ENCODE measurements at places on chromosomes 5 and 9. TPM values are rescaled to one million over a fixed set of nuclear protein-coding genes. Genes with fewer than 3 reads are reported as not detected.

GRCh38 chr5:67335426-67335825, 138.8 kb upstream of the CD180 start:
- H3K4me3 ChIP-seq: no peak overlapping the region
- DNase-seq: no peak
- H3K27me3 ChIP-seq: peaks cover 16% of the 10 kb centered on the region
- no peak overlapping the region for H3K27ac ChIP-seq
- no peaks in the 10 kb centered on the region for H3K36me3 ChIP-seq

HAND1 gene
- total RNA-seq: not detected

DNA sequence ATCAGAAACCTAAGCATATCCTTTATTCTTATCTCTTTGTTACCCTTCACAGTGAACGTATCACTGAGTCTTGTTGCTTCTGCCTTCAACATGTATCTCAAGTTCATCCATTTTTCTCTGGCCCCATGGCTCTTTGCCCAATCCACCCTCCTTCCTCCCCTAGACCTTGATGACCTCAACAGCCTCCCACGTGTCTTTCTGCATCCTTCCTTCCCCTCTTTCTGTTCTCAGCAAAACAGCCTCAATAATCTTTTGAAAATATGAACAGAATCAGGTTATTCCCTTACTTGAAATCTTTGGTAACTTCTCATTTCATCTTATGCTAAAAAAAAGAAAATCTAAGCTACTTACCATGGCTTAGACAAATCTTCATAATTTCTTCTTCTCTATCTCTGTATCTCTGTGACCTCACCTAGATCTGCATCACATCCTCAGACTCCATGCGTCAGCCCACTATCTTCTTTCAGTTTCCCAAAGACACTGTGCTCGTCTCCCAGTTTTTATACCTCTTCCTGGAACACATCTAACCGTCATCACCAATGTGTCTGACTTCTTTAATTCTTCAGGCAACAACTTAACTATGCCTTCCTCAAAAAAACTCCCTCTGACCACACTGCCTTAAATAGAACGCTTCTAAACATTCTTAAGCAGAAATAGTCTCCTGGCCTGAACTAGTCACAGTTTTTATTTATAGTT, 208.0 kb downstream of the PARP8 start:
- H3K36me3 ChIP-seq: no peaks in the 10 kb centered on the region
- H3K4me1 ChIP-seq: peaks cover 7% of the 10 kb centered on the region
- peaks cover 12% of the 10 kb centered on the region for H3K27me3 ChIP-seq
- no peak overlapping the region for H3K4me3 ChIP-seq

CDX1 gene
- not detected for total RNA-seq

- DNase-seq: no peak
- no peaks in the 10 kb centered on the region for H3K27me3 ChIP-seq
- no peak overlapping the region for H3K27ac ChIP-seq
- H3K36me3 ChIP-seq: peaks cover 10% of the 10 kb centered on the region
- H3K4me1 ChIP-seq: no peaks in the 10 kb centered on the region
Observed at GRCh38 chr9:137494104-137494544, 35.0 kb upstream of the NSMF start.

PCDHA1 gene
- total RNA-seq: not detected

DNA sequence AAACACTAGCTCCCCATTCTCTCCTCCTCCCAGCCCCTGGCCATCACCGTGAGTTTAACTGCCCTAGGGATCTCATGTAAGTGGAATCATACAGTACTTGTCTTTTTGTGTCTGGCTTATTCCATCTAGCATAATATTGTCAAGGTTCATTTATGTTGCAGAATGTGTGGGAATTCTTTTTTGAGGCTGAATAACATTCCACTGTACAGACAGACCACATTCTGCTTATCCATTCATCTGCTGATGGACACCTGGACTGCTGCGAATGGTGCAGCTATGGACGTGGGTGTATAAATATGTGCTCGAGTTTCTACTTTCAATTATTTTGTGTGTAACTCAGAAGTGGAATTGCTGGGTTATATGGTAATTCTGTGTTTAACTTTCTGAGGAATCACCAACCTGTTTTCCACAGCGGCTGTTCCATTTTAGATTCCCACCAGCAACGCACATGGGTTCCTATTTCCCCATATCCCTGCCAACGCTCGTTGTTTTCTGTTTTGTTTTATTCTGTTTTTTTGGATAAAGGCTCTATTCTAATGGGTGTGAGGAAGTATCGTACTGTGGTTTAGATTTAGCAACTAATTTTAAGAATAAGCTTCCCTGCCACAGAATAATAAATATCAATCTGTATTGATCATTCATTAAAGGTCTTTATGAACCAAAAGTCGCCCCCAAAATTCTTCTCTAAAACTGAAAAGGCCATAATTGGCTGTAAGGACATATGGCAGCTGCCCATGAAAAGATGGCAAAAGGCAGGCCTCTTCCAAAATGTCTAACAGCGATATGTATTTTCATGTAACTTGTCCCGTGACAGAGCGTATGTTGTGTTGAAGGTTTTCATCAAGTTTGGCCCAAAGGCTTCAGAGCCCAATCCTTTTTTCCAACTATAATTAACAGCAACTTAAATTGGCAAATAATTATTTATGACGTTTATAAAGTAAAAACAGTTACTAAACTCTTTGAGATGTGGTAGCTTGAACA, 70.3 kb downstream of the DAP start:
- no peaks in the 10 kb centered on the region for H3K27me3 ChIP-seq
- peaks cover 18% of the 10 kb centered on the region for H3K36me3 ChIP-seq
- no peak for DNase-seq
- H3K4me1 ChIP-seq: peaks cover 15% of the 10 kb centered on the region
- H3K4me3 ChIP-seq: no peak overlapping the region

- peaks cover 93% of the 10 kb centered on the region for H3K36me3 ChIP-seq
- DNase-seq: no peak
- H3K4me1 ChIP-seq: no peaks in the 10 kb centered on the region
- H3K27ac ChIP-seq: no peak overlapping the region
- H3K27me3 ChIP-seq: no peaks in the 10 kb centered on the region
Observed at GRCh38 chr5:169742771-169743296, 105.8 kb downstream of the DOCK2 start.

PPP2R2B gene
- not detected for total RNA-seq

DNA sequence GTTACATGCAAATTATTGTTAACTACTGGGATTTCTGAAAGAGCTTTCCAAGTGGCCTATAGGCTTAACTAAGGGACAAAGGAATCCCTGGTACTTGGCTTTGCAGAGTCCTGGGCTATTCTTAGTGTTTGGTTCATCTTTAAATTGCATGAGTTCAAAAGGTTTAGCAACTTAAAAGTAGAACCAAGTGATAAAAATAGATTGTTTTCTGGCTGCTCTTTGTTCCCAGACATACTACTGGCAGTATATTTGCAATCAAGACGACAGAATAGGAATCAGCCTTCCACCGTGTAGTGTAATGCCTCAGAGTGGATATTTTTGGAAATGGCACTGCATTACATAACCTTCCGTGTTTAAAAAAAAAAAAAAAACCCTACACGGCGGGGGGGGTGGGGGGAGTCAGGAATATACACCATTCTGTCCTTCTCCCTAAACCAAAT, 1.0 kb downstream of the NREP start:
- no peaks in the 10 kb centered on the region for H3K36me3 ChIP-seq
- no peak for DNase-seq
- peaks cover 23% of the 10 kb centered on the region for H3K4me1 ChIP-seq
- no peaks in the 10 kb centered on the region for H3K27me3 ChIP-seq
- peak overlapping the region; percentile 88 for H3K4me3 ChIP-seq
- H3K27ac ChIP-seq: no peak overlapping the region

- H3K4me1 ChIP-seq: no peaks in the 10 kb centered on the region
- H3K4me3 ChIP-seq: no peak overlapping the region
- DNase-seq: no peak
- H3K27ac ChIP-seq: no peak overlapping the region
Observed at GRCh38 chr5:147391781-147392180, 118.1 kb downstream of the DPYSL3 start.

GRCh38 chr5:137858954-137859353, 8.7 kb upstream of the MYOT start:
- no peaks in the 10 kb centered on the region for H3K36me3 ChIP-seq
- no peak for DNase-seq
- peaks cover 31% of the 10 kb centered on the region for H3K4me1 ChIP-seq
- H3K27me3 ChIP-seq: no peaks in the 10 kb centered on the region
- no peak overlapping the region for H3K27ac ChIP-seq

DNA sequence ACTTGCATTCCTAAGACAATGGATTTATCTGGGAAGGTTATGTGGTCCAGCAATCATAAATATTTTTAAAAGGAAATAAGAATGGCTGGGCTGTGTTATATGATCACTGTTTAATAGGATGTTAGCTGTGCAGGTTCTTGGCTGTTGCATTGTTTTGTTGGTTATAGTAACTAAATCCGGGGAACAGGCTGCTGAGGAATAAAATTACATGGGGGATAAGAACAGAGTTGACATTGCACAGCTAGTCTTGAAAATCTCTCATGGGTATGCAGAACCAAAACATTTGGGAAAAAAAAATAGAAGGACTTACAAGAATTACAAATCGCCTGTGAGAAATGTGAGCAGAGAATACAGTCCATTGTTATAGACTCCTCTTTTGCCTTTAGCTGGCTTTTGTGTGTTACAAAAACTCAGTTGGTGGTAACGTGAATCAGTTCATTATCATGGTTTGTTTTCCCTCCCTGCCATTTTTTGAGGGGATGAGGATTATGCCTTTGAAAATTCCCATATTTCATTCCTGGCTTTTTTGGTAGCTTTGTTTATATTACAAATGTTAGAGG, 375.3 kb upstream of the DAB2 start:
- H3K4me3 ChIP-seq: no peak overlapping the region
- no peaks in the 10 kb centered on the region for H3K4me1 ChIP-seq
- no peaks in the 10 kb centered on the region for H3K36me3 ChIP-seq
- DNase-seq: no peak

IGFBPL1 gene
- not detected for total RNA-seq

STPG3 gene
- 0.37 TPM for total RNA-seq

GRCh38 chr5:56167519-56167918, 65.6 kb downstream of the ANKRD55 start:
- H3K27me3 ChIP-seq: peaks cover 25% of the 10 kb centered on the region
- no peak overlapping the region for H3K27ac ChIP-seq
- no peaks in the 10 kb centered on the region for H3K36me3 ChIP-seq
- H3K4me3 ChIP-seq: no peak overlapping the region

FAM120A gene
- 99.1 TPM for total RNA-seq

CDHR2 gene
- total RNA-seq: 0.42 TPM

DNA sequence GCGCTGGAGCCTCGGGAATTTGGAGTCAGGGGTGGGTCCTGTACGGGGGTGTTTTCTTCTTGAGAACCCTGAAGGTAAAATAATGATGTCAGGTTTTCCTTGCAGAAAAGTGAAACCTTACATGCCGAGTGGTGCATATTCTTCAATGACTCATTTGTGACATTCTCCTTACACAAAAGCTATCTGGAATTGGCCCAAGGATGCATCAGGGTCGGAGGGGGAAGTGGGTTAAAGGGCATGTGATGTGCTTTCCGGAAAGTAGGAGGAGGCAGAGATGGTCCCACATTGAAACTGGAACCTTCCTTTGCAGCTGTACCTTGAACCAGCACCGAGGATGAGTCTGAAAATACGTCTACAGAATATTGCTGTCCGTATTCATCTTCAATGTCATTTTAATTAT, 411.2 kb upstream of the IRX4 start:
- no peaks in the 10 kb centered on the region for H3K27me3 ChIP-seq
- no peaks in the 10 kb centered on the region for H3K36me3 ChIP-seq

DNA sequence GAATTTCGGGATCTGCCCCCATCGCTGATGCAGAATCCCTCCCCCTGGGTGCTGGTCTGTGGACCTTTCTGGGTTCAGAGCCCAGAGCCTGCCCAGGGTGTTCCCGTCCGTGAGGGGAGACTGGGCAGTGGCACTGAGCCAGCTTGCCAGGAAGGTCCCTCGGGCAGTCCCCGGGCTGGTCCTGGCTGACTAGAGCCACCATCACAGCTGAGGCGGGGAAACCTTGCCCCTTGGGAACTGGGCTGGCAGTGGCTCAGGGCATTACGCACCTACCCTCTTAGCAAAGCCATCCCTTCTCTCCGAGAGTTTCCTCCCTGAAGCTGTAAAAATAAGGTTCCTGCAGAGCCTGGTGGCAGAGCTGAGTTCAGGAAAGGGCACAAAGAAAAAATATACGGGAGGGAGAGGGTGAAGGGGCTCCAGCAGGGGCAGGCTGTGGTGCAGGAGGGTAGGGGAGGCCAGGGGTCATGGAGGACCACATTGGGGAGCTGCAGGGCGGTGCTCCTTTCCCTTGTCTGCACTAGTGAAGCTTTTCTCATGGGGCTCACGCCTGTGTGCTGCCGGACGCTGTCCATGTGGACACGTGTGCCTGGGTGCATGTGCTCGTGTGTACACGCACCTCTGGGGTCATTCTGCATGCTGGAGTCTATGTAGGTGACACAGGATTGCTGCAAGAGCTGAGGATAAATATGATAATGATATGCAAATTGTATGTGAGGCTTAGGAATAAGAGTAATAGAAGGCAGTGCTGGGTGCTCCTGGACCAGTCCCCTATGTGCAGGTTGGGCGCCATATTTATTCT, 118.9 kb downstream of the LHX2 start:
- H3K36me3 ChIP-seq: no peaks in the 10 kb centered on the region
- DNase-seq: no peak
- no peak overlapping the region for H3K4me3 ChIP-seq
- peaks cover 16% of the 10 kb centered on the region for H3K4me1 ChIP-seq
- H3K27ac ChIP-seq: no peak overlapping the region

GRCh38 chr9:9970514-9970913, 642.3 kb downstream of the PTPRD start:
- DNase-seq: no peak
- H3K4me1 ChIP-seq: no peaks in the 10 kb centered on the region
- H3K27ac ChIP-seq: no peak overlapping the region
- no peaks in the 10 kb centered on the region for H3K36me3 ChIP-seq

DNA sequence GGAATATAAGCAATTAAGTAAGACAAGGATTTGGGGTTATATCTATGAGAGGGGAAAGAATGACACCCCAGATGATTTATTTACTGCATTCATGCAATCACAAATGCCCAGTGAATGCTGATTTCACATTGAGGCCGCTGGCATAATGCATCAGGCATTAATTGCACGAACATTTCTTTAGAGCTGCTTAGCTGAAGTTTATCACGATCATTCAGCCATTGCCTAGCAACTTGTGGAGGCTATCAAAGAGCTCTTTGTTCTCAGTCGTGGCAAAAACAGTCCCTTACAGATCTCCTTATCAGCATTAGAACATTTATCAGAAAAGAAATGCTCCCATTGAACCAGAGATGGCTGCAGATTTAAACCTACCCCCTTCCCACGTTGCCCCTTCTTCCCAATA, 88.7 kb upstream of the PRRC1 start:
- no peak overlapping the region for H3K27ac ChIP-seq
- no peaks in the 10 kb centered on the region for H3K27me3 ChIP-seq
- DNase-seq: no peak
- no peaks in the 10 kb centered on the region for H3K36me3 ChIP-seq

- no peak overlapping the region for H3K4me3 ChIP-seq
- no peak overlapping the region for H3K27ac ChIP-seq
Observed at GRCh38 chr9:133342570-133342969, 5.4 kb downstream of the MED22 start.

DNA sequence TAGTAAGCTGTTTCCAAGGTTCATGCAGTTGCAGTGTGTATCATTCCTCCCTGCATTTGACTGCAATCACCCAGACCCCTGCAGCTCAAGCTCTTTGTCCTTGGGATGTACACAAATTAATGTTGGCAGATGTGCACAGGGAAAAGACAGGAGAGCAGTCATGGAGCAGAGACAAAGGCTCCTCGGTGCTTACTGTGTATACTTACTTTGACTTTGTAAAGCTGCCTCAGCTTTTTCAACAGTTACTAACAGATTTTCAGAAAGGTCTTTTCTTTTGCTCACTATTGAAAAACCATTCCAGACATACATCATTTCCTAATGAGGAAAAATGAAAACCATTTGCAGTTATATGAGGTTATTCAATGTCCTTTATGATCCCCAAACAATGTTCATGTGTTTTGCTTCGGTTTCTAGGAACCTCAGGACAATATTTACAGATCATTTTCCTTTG, 124.9 kb downstream of the TTC39B start:
- H3K4me1 ChIP-seq: peaks cover 7% of the 10 kb centered on the region
- H3K27ac ChIP-seq: no peak overlapping the region
- H3K4me3 ChIP-seq: no peak overlapping the region
- H3K27me3 ChIP-seq: no peaks in the 10 kb centered on the region
